Breast epithelium (tissue), 4 donors: ENCODE measurements at places on chromosomes 16 and 17.

DNA sequence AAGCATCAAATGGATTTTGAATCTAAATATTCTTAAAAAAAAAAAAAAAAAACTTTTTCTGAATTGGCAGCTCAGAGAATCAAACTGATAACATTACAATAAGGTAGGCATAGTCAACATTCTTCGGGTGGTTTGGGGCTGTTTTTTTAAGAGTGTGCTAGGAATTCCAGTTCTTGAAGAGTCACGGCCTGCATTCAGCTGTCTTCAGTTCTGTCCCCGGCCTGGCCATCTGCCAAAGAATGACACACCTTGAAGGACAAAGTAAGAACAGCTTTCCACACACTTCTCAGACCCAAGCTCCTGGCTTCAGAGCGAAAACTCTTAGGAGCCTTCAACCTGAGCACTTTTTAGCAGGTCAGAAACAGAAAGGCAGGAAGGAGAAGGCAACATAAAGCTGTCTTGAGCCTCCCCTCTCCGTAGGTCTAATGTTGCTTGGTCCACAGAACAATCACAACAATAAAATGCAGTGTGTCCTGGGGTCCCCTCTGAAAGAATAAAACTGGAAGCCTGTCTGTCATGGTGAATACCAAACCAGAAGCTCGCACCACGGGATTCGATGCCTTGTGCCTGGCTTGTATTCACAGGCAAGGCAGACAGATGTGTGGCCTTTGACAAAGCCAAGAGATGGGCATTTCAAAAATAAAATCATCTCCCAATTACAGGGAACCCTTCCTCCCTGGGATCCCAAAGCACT is 524.4 kb upstream of the ZFHX3 start:
- DNase-seq, result peak; percentile 35

GRCh38 chr17:36695082-36695481 is 93.7 kb downstream of the MRM1 start:
- no peak for DNase-seq

- no peak for DNase-seq
Measured at GRCh38 chr17:27669850-27670249, 38.9 kb downstream of the LGALS9 start.

GRCh38 chr17:39704821-39705551 is 5.1 kb downstream of the ERBB2 start:
- DNase-seq, result no peak

- peak; percentile 15 for DNase-seq
Measured at GRCh38 chr17:79616801-79617200, 6.0 kb upstream of the RBFOX3 start.

DNA sequence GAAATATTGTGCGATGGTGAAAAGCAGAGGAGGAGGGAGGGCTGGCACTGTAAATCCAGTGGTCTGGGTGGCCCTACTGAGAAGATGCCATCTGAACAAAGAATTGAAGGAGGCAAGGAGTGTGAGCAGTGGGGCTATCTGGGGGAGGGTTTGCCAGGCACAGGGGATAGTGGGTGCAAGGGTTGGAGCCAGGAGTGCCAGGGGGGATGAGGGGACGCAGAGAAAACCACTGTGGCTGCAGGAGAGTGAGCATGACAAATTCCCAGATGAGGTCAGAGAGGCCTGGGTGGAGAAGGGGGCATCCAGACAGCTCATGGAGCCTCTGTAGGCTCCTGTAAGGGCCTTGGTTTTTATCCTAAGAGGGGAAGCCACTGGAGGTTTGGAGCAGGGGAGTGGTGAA is 4.8 kb downstream of the XYLT2 start:
- DNase-seq, result no peak

DNA sequence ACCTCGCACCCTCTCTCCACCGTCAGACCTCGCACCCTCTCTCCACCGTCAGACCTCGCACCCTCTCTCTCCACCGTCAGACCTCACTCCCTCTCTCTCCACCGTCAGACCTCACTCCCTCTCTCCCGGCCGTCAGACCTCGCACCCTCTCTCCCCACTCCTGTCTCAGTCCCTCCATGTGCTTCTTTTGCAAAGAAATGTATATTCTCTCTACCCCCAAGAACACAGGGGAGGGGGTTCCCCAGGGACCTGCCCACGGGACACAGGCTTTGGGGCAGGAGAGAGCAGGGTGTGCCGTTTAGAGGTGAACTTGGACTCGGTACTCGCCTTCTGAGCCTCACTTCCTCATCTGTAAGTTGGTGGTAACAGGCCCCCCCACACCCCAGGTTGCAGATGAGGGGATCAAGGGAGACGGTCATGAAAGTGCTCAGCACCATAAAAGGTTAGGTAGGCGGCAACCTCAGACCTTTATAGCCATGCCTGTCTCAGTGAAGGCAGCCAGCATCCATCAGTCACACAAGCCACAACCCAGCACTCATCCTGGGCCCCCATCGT is 63.7 kb downstream of the RPH3AL start:
- no peak for DNase-seq

GRCh38 chr16:85871756-85872155 is 27.2 kb upstream of the IRF8 start:
- DNase-seq, result no peak
